Activated CD4-positive, alpha-beta T cell treated with anti-CD3 and anti-CD28 coated beads, Interleukin-2, amount 50 U/mL, for 1 hour (primary cell): ENCODE measurements at places on chromosomes 3 and 15.

DNA sequence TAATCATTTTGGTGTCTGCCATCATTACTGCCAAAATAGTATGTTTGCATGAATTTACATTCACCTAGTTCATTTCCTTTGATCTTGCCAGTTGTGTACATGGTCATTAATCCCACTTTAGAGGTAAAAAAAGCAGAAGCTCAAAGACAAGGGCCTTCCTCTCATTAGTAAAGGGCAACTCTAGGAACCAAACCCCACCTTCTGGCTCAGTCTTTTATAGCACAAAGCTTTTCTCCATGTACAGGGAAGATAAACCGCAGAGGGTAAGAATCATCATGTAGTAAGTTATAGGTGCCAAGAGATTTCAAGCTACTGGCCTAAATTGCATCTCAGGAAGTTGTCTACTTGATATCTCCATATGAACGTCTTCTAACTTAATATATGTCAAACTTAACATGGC is 19.3 kb upstream of the SPG21 start:
- no peak for DNase-seq

DNA sequence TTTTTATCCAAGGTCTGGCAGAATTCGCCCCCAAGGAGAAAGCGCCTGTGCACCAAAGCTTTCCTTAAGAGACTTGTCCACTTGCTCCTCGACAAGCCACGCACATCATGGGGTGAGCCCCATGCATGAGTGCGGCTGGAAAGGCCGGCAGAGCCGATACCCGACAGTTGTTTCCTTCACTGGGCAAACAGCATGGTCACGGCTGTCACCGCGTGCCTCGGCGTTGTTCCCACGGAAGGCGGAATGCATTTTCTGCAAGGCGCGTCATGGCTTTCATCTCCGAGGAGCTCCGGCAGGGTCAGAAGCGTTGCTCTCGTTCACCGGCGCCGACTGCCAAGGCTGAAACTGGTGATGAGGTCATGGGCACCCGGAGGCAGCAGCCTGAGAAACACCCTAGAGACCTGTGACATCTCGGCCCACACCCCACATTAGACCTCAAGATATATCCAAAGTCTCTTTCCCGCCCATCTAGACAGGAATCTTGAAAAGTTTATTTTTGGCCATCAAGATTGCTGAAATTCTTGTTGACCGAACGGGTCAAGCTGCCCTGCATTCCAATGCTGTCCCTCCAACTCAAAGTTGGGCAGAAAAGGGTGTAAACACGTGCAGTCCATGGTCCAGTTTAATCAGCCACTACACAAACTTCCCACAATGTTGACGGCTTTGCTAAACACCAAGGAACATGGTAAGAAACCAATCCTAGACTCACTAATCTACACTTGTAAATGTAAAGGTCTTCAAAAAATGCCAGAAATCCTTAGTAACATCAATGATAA is 604 bp upstream of the TJP1 start:
- no peak for DNase-seq

- DNase-seq: no peak
Observed at GRCh38 chr3:178705925-178706324, 169.7 kb downstream of the KCNMB2 start.

DNA sequence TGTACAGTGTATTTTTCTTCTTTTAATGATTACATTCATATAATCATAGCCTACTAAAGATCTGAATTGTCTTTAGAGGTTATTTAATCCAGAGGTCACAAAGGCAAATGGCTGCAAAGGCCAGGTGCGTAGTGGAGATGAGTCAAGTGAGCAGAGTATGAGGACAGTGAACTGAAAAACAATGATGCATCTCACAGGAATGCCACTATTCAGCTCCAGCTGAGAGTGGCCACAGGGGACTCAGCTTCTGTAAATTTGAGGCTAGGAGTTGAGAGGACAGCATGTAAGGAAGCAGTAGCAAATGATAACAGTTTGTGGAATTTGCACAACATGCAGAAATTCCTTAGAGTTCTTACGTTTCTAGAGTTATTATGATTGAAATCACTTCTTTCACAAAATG is 50.4 kb downstream of the COL6A5 start:
- DNase-seq: no peak

GRCh38 chr3:30500666-30501399 is 105.6 kb upstream of the TGFBR2 start:
- DNase-seq: no peak

- DNase-seq: no peak
Observed at GRCh38 chr3:197595470-197596185, 39.9 kb upstream of the BDH1 start.

DNA sequence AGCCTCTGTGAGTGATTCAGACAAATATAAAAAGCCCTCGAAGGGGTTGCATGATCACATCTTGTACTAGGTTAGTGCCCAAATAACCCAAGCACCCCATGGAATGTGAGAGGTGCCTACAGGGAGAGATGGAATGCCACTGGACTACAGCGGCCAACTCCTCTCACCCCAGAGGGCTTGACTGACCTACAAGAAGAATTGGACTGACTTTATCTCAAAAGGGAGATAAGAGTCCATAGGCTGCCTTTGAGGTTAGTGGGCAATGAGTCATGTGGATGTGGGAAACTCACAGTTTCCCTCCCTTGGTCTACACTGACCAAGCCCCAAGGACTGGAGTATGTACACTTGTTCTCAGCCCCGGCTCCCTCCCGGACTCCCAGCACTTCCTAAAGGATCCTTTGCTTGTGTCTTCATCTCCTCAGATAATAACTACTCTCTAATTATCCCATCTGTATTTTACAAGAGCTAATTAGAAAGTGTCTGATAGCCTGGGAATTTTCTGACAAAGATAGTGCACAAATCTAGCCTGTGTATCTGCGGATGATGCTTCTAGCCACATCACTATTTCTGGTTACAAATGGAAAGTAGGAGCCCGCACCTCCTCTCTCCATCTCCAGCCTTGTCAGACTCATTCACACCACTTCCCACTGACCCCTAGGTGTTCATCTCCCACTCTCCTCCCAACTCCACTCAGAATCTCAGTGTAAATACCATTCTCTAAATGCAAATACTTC is 547.8 kb upstream of the TBL1XR1 start:
- no peak for DNase-seq

- no peak for DNase-seq
Observed at GRCh38 chr3:169260296-169260695, 403.2 kb downstream of the MECOM start.

DNA sequence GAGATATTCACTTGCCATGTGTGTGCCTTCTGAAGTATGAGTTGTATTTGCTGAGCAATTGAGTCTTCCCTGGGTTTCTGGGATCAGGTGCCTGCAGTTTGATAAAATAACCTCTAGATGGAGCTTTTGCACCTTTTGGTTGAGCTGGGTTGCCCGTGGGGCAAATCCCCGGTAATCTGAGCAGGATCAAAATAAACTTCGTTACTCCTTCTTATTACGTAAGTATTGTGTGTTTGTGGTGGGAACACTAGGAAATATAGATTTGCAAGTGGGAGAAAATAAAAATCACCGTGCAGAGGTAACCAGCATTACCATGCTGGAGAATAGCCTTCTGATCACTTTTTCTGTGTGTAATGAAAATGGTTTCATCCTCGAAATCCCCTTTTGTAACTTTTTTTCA is 277.4 kb upstream of the NR2E3 start:
- DNase-seq: no peak

- DNase-seq: no peak
Observed at GRCh38 chr15:51576911-51577500, 45.6 kb downstream of the DMXL2 start.

GRCh38 chr15:76217029-76217881 is 94.0 kb downstream of the ETFA start:
- no peak for DNase-seq

DNA sequence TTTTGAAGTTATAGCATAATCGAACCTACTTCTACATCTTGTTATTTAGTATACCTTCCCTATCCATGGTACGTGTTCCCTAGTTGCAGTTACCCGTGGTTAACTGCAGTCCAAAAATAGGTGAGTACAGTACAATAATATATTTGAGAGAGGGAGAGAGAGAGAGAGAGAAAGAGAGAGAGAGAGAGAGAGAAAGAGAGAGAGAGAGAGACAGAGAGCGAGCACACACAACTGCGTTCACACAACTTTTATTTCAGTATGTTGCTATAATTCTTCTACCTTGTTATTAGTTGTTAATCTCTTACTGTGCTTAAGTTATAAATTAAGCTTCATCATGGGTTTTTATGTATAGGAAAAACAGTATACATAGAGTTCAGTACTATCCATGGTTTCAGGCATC is 928.1 kb downstream of the TUSC7 start:
- no peak for DNase-seq

GRCh38 chr3:111321786-111322185 is 220.2 kb upstream of the CD96 start:
- no peak for DNase-seq

DNA sequence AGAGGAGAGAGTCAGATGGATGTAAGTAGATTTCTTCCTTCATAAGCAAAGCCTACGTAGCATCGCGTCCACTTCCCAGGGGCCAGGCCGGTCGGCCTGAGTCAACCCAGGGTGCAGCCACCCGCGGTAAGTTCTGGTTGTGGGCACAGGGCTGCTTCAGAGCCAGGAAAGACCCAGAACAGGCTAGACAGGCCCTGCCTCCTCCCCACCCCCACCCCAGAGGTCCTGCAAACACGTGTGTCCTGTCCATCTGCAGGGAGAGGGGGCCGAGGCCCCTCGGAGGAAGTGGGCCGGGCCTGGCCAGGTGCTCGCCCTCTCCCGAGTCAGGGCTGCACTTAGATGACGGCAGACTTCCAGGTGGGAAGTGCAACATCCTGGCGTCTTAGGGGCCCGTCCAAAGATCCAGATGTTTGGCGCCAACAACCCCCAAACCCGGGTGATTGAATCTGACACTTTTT is 100.8 kb upstream of the ALDH1A3 start:
- no peak for DNase-seq

DNA sequence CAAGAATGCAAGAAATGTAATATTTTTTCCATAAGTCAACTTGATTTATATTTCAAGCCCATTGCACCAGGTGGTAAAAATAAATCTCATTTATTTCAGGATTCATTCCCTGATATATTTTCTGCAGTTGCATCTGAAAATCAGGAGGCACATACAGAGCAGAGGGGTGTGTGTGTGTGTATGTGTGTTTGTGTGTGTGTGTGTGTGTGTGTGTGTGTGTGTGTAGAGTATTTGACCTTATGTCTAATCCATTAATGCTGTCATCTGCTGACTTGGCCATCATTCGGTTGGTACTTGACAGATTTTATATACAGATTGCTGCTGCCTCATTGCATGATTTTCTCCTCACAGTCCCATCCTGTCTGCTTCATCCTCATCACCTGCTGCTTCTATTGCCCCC is 118.5 kb downstream of the SERPINI1 start:
- DNase-seq: no peak

DNA sequence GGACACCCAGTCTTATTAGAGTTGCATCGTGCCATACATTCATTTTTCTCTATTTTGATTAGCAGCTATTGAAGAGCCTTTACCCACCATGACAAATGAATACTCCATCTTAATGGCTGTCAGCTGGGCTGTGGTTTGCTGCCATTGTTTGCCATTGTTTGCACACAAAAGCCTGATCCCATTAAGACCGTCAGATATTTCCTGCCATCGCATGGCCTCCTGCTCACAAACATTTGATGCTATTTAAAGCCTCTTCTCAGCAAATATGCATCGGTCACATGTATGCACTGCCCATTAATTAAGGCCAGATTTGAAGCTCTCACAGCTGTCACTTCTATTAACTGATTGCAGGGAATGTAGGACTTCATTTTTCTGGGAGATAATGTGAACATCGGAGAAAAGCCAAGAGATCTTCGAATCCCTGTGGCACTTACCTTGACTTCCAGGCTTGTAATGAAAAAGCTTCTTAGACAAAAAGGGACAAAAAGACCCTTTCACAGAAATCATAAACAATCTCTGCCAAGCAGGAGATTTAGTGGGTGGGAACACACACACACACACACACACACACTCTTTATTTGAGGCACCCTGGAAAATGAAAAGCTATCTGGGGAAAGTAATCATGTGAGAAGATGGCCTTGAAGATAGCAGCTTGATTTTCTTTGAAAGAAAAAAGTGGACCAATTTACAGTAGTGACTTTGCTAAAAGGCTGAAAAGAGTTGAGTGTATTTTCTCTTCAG is 175.4 kb upstream of the NR2E3 start:
- DNase-seq: no peak

DNA sequence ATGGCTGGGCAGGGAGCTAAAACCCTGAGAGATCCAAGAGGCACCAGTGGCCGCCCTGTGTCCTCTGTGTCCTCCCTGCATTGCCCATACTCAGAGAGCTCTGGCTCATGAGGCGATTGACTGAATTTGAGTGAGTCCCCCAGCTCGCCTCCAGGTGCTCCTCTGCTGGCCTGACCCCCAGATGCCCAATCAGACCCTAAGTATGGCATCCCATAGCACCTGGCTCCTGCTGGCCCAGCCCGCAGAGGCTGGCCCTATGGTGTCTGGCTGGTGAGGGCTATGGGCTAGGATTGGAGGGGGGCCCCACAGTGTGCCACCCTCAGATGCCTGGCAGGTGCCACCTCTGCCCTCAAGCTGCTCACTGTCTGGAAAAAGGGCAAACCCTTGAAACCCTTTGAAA is 1.6 kb upstream of the TKT start:
- no peak for DNase-seq

GRCh38 chr15:57193161-57193560 is 183.1 kb upstream of the CGNL1 start:
- DNase-seq: no peak

DNA sequence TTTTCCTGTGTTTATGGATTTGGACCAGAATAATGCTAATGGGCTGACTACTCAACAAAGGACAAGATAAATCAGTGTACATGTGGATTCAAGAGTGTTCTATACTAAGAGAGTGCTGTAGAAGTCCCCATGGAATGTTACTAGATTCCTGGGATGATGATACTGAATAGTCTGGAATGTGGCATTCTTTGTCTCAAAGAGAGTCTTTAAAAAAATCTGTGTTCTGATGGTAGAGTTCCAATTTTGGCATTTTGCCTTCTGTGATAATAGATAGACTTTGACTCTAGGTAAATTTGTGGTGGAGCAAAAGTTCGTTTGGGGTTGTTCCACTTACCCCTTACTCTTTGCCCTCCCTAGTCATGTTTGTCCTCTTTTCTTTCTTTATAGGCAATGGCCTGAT is 43.7 kb downstream of the NMD3 start:
- no peak for DNase-seq

DNA sequence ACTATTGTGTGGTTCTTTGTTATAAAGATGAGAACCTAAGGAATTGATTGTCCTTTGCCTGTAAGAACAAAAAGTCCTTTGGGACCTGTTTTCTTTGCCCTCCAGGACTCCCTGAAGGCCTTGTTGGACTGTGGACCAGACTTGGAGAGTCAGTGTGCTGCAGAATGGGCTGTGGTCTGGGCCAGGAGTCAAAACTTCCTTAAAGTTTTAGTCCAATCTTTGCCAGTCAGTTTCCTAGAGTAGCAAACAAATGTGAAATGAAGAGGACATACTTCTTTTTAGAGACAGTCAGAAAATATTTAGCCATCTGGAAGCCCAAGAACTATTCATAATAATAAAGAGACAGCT is 45.4 kb downstream of the PDE8A start:
- DNase-seq: no peak

DNA sequence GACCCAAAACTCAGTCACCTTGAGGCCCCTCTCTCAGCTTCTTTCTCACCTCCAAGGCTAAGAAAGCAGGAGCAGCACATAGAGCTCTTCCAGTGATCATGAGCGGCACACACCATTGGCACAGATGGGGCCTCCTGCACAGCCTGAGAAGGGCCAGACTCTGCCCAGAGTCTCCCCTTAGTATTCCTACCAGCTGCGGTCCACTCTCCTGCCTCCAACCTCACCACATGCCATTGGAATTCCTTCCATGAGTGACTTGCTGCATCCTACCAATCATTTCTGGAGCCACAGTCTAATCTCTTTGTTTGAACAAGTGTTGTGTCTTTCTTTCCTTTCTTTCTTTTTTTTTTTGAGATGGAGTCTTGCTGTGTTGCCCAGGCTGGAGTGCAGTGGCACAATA is 39.3 kb downstream of the CDCP1 start:
- DNase-seq: no peak
